Activated T-cell treated with anti-CD3 and anti-CD28 coated beads for 4 hours (primary cell): ENCODE measurements at places on chromosomes 12 and 14.

- no peak for DNase-seq
These were observed 224.3 kb upstream of the DCN start for GRCh38 chr12:91406920-91407341.

- DNase-seq: no peak
These were observed 6.4 kb upstream of the ARF6 start for GRCh38 chr14:49886523-49886922.

- DNase-seq: no peak
These were observed 116.5 kb downstream of the KIF26A start for GRCh38 chr14:104254735-104255400.

GRCh38 chr12:55060470-55060869 lies 40.7 kb downstream of the NEUROD4 start:
- no peak for DNase-seq

- DNase-seq: no peak
These were observed 29.8 kb downstream of the SPTB start for GRCh38 chr14:64849940-64850339.

DNA sequence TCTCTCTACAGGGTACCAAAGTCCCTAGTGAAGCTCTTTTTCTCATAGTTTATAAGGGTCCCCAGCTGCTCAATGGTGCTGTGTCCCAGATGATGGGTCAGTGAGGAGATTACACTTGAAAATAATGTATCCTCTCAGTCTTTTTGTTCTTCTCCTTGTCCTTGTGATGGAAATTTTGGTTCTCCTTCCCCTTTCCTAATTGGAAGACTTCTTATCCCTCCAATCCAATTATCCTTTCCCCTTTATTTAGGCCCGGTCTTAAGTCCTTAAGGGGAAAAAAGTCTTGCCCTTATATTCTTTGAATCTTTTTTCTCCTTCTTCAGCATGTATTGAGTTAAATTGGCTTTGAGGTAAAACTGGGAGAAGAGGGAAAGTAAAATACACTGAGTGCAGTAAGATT lies 126.1 kb upstream of the PTPRQ start:
- no peak for DNase-seq

DNA sequence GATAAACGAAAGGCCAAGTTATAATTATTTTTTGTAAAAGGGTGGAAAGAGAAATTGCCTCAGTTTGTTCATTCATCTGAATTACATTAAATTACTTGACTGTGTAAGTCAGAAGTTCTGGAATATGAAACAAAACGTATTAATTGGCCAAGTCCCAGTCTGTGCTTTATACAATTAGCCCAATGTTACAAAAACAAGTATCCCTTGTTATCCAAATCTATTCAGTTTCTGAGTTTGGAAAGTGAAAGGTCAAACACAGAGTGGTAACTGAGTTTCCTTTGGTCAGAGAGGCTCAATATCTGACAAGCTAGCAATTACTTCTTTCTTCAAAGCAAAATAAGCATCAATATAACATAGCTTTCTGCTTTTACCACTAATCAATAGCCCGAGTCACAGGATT lies 62.6 kb downstream of the SPPL3 start:
- DNase-seq: no peak

DNA sequence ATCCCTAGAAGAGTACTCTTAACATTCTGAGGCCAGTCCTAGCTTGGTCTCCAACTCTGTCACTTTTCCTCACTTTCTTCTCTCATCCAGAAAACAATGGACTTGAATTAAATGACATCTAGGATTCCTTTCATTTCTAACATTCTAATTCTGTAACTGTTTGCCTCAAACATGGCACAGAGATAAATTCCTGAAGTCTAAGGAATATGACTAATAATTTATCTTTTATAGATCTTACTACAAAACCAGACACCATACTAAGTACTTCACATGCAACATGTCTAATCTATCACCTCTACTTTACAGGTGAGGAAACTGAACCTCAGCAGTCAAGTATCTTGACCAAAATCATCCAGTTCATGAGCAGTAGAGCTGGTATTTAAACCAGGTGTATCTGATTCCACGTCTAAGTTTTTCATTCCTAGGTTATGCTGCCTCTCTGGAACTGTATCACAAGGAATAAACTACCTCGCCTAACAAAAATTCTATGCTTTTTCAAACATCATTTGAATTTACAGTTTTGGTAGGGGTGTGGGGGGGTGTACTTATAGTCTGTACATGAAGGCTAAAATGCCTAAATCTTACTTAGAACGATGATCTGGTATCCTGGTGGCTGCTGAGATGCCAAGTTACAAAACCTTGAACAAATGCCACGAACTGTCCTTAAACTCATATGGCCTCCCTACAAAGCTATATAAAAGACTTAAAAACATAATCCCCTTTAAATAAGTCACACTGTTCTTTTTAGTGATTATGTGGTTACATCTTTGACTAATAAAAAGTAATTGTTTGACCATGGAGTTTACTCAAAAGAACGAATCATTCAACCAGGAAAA lies 41.6 kb downstream of the ATXN2 start:
- no peak for DNase-seq

DNA sequence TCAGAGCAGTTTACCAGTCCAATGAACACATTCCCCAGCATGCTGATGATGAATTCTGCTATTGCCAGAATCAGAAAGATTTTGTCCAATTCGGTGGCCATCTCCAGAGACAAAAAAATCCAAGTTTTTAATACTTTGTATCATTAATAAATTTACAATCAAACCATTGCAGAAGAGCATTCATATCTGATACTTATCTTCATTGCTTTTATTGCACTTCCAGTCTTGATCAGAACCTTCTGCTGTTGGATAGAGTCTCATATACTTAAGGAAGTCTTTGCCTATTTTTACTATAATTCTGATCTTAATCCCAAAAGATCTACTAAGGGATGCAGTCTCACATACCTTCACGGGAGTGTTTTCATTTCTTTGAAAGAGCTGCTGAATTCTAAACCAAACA lies at the start of gene TAS2R42:
TAS2R42 (minus strand) TSS at position 101 of the 400 bp plus-strand sequence; CDS start at position 101, 0 bp downstream.
- DNase-seq: no peak

- DNase-seq: no peak
These were observed 41.6 kb downstream of the JAG2 start for GRCh38 chr14:105126981-105127329.

DNA sequence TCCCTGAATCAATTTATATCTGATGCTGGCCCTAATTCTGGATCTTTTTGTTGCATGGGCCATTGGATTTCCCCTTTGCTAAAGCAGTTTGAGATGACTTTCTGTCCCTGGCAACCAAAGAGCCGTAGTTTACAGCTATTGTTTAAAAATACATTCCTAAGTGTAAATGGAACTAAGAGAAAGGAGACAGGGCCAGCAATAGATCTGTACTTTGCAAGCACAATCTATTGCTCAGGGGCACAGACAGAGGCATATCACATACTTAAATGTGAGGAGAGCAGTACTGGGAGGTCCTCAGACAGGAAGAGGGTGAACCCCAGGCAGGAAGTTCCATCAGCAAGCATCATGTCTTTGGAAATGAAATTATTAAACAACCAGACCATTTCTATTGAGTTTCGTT lies 126.6 kb downstream of the ZFP36L1 start:
- no peak for DNase-seq

GRCh38 chr14:101665478-101666078 lies 95.9 kb upstream of the PPP2R5C start:
- DNase-seq: no peak

- no peak for DNase-seq
These were observed 8.1 kb downstream of the SPATS2 start for GRCh38 chr12:49375406-49375805.

DNA sequence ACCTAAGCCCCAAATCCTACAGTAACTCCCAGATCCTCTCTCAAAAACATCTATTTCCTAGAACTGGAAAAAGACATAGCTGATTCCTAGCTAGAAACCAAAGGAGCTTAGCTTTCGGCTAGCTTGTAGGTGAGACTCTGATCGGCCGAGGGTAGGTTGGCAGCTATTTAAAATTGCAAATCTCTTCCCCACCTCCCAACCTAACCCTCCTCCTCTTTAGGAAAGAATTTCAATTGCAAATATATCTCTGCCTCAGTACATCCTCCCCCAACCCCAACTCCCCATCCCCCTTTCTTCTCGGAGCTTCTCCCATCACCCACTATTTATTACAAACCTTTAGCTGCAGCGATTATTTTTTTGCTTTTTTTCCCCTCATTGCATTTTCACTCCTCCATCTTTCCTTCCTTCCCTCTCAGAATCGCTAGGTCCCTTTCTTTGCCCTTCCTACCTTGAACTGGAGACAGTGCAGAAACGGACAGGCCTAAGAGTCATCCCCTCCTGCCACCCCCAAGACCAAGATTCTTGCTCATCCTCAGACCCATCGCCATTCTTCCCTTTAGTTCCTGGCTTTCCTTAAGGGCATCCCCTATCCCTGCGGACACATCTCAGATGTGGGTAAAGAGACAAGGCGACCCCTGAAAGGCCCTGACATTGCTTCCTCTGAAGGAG lies 13.4 kb downstream of the ZFHX2 start:
- DNase-seq: no peak

DNA sequence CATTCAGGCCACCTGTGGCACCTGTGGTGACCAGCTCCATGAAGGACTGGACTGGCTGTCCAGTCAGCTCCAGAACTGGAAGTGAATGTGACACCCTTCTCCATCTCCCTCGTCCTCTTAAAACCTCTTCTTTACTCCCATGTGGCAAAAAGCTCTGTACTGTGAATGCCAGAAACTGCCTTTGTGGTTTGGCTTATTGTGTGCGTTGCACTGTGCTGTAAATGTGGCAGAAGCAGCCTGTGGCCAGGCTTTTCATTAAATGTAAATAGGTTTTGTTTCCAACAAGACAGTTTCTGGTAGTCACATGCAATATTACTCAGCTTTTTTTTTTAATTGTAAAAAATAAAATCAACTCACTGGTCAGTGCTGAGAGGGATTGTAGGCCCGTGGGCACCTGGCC lies 453.7 kb downstream of the ATP23 start:
- no peak for DNase-seq

- DNase-seq: no peak
These were observed 173.5 kb downstream of the SLC41A2 start for GRCh38 chr12:104784592-104784991.

GRCh38 chr14:96405677-96406076 lies 13.7 kb downstream of the AK7 start:
- no peak for DNase-seq

- DNase-seq: no peak
These were observed 342.4 kb upstream of the FLRT2 start for GRCh38 chr14:85187521-85187920.

DNA sequence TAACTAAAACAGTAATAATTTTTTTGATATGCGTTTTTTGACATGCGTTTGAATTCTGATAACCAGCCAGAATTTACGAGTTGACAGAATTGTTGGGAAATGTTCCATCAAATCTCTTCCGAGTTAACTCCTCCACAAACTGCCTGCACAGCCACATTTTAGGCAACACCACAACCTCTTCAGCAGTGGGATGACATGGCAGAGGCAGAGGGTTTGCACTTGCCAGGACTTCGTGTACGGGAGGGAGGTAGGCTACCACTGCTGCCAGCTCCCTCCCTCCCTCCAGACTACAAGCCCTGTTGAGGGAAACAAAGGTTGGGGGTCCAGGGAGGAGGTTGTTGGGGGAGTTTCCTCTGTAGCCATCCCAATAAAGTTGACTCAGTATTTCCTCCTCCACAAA lies 14.5 kb upstream of the ACTR6 start:
- DNase-seq: no peak

DNA sequence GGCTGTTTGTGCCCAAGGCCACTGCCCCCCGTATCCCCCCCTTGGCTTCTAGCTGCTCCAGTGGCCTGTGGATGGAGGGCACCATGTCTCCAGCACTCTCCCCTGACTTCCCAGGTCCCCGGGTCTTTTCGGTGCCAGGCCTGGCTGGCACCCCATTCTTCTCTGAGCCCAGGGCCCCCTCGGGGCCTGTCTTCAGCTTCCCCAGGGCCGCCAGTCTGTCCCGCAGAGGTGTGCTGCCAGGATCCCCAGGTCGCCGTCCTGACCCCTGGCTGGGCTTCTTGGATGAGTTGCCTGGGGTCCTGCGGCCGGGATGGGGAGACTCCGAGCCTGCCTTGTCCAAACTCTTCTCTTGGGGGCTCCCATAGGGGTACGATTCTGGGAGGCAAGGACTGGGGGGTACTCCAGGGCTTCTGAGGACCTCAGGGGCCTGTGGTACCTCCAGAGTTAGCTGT lies 32.5 kb downstream of the NCKAP5L start:
- DNase-seq: no peak

GRCh38 chr14:54565785-54566409 lies 1.0 kb upstream of the SAMD4A start:
- peak; percentile 73 for DNase-seq

DNA sequence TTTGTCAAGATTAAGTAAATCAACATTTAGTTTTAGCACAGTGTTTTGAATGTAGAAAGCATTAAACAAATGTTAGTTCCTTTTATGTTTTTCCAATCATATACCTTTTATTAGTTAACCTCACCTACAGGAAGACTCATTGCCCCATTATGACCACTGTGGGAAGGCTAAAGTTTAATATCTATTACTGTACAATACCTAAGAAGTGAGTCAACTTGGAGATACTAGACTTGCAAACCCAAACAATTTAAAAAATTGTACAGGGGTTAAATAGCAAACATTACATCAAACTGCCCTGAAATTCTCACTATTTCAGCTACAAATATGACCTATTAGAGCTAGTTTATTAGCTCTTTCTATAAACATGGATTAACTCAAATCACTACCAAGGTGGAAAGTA lies 8.6 kb upstream of the G2E3 start:
- DNase-seq: no peak

DNA sequence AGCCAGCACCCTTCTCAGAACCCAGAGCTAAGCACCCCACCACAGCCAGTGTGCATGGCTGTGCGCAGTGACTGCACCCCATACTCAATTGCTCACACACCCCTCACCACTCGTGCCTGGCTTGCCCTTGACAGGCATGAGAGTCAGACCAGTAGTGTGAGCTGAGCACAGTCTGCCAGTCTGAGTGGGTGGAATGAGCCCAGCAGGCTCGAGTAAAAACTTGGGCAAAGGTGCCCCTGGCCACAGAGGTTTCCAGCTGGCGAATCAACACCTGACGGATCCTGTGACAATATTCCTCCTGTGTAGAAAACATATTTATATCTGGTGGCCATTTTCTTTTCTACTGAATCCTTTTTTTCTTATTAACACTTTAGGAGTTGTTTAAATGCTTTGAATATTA lies 202.5 kb downstream of the TMEM117 start:
- no peak for DNase-seq

GRCh38 chr14:100739306-100739705 lies 12.6 kb downstream of the DLK1 start:
- no peak for DNase-seq

GRCh38 chr12:88946372-88946997 lies 366.2 kb upstream of the KITLG start:
- no peak for DNase-seq

GRCh38 chr12:66717036-66717673 lies 38.3 kb upstream of the GRIP1 start:
- no peak for DNase-seq

GRCh38 chr14:68511129-68512047 lies 281.5 kb downstream of the ZFP36L1 start:
- DNase-seq: no peak

- no peak for DNase-seq
These were observed 122.5 kb downstream of the PHLDA1 start for GRCh38 chr12:75908961-75909605.

GRCh38 chr12:90163975-90164374 lies 455.3 kb upstream of the ATP2B1 start:
- DNase-seq: no peak
